ENCODE measurements at places on chromosomes 7 and 10. TPM values are rescaled to one million over a fixed set of nuclear protein-coding genes. Genes with fewer than 3 reads are reported as not detected.

Gene MAD1L1
- 104 TPM for total RNA-seq

Gene OPN4
- total RNA-seq, result not detected

Gene GRID1
- not detected for total RNA-seq

Gene AKR1D1
- not detected for total RNA-seq

Gene NRF1
- 26.9 TPM for total RNA-seq

Gene NRG3
- not detected for total RNA-seq

Gene KAZALD1
- 64.9 TPM for total RNA-seq

Gene SUN3
- total RNA-seq, result not detected

Gene PHYHIPL
- total RNA-seq, result not detected

Gene ITPRID1
- not detected for total RNA-seq

Gene FAM171A1
- 21.8 TPM for total RNA-seq

Gene CTTNBP2
- total RNA-seq, result 5.3 TPM

Gene TMEM196
- total RNA-seq, result not detected

Gene VIPR2
- total RNA-seq, result 0.66 TPM
